ENCODE measurements at places on chromosomes 6 and 20. TPM values are rescaled to one million over a fixed set of nuclear protein-coding genes. Genes with fewer than 3 reads are reported as not detected.
A peak's percentile ranks its signal among the peaks of the same experiment; 100 is the strongest.

- no peak for DNase-seq
Observed at GRCh38 chr6:37994223-37994622, 174.7 kb downstream of the ZFAND3 start.

GRCh38 chr20:14219801-14220461, 117.5 kb downstream of the FLRT3 start:
- DNase-seq: no peak

- no peak for DNase-seq
Observed at GRCh38 chr20:57857969-57858368, 148.2 kb upstream of the PMEPA1 start.

DNA sequence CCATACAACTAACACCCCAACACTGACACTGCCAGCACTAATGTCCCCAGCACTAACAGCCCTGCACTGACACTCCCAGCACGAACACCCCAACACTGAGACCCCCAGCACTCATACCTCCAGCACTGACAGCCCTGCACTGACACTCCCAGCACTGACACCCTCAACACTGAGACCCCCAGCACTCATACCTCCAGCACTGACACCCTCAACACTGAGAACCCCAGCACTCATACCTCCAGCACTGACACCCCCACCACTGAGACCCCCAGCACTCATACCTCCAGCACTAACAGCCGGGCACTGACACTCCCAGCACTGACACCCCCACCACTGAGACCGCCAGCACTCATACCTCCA, 57.2 kb downstream of the ERMARD start:
- DNase-seq: no peak

DNA sequence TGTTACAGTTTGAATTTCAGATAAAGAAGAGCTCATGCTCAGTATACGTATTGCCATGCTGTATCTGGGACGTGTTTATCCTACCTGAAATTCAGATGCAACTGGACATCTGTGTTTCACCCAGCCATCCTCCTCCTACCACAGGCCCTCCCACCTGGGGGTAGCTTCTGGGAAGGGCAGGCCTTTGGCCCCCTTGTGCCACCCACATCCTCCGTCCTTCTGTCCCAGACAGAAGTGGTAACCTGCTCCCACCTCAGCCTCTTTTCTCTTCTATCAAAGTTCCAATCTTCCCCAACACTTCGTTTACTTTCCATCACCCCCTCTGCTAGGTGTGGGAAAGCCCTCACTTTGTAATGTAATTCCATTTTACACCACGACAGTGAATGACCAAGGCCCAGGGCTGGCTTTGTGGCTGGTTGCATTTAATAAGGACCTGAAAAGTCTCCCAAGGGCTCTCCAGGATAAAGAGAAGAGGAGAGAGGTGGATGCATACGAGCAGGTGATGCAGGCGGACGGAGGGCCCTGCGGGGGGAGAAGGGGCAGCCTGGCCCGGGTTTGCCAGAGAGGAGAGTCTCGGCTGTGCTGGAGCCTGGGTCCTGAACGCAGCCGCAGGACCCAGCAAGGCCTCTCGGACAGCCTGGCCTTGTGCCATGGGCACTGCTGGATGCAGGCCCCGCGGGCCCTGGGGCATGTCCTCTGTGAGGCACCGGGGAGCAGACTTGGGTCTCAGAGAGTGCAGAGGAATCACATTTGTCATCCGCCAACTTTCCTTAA, 98.4 kb downstream of the PSMB1 start:
- DNase-seq: no peak

GRCh38 chr6:135228486-135228885, 47.4 kb downstream of the MYB start:
- no peak for DNase-seq

DNA sequence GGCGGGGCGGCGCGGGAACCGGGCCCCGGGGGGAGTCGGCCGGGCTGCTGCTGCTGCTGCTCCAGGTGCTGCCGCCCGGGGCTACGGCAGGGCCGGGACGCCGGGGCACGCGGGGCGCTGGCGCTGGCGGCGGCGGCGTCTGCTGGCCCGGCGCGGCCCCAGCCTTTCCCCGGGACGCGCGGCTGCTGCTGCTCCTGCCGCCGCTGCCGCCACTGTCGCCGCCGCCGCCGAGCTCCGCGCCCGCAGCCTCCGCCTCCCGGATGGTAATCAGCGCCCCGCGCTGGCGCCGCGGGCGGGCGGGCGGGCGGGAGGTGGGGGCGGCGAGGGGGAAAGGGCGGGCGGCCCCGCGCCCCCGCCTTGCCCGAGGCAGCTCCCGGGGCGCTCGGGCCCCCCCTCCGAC, 306 bp downstream of the EBF4 start:
- peak; percentile 43 for DNase-seq

- peak; percentile 55 for DNase-seq
Observed at GRCh38 chr20:38692436-38693411, 31.6 kb upstream of the SLC32A1 start.

GRCh38 chr6:82492134-82492533, 128.5 kb downstream of the TPBG start:
- no peak for DNase-seq

DNA sequence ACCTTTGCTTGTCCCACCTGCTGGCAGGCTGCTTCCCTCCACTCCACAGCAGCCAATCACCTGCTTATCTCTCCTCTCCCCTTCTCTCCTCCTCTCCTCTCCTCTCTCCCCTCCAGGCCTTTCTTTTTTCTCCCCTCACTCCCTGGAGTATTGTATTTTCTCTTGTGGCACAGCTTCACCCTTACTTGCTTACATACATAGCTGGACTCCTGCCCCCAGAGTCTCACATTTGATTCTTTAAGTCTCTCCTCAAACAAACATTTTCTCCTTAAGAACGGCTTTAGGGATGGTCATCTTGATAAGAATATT, 3.6 kb upstream of the LY86 start:
- DNase-seq: no peak

COL9A1 gene
- total RNA-seq: not detected

ADGB gene
- not detected for total RNA-seq

NRM gene
- 22.8 TPM for total RNA-seq

PHACTR3 gene
- not detected for total RNA-seq

CTNNBL1 gene
- total RNA-seq: 64.8 TPM
